GM20000 (cell line): ENCODE measurements at places on chromosomes 12 and 14.
A peak's percentile ranks its signal among the peaks of the same experiment; 100 is the strongest.

DNA sequence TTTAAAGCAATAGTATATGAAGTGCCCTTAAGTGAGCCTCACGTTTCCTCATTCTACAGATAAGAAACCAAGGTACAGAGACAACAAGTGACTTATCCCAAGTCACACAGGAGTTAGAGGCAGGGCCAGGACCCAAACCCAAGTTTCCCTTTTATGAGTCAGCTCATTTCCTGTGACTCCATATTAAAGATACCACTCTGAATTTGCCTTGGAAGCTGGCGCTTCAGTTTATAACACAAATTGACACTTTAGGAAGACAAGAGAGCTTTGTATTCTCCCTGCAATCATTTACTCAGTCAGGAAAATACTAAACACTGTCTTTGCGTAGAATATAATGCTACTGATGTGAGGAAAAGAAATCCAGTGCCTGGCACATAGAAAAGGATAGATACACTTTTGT is 43.2 kb downstream of the MYBPC1 start:
- no peak for DNase-seq

- no peak for DNase-seq
Observed at GRCh38 chr14:73465823-73466532, 7.6 kb upstream of the NUMB start.

- no peak for DNase-seq
Observed at GRCh38 chr12:76866726-76867125, 12.1 kb downstream of the CSRP2 start.

GRCh38 chr12:16891673-16892072 is 285.7 kb upstream of the LMO3 start:
- DNase-seq = no peak

GRCh38 chr12:15575671-15576541 is 213.3 kb downstream of the EPS8 start:
- DNase-seq = no peak

GRCh38 chr12:131673888-131674257 is 37.0 kb upstream of the SFSWAP start:
- no peak for DNase-seq

DNA sequence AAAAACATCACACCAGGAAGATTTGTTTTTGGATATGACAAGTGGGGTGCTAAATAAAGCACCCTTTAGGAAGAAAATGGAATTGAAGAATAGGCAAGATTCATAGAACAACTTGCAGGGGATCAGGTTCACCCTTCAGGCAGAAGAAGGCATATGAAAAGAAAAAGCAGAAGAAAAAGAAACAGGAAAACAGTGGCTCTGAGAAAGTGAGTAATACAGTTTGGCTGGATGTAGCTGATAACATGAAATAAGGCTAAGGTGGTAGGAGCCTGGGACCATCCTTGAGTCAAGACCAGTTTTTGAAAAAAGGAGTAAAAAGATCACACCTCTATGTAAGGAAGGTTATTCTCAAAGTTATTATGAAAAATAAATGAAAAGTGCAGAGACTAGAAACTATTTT is 42.4 kb downstream of the TRIP11 start:
- DNase-seq = no peak

- DNase-seq = no peak
Observed at GRCh38 chr14:50985124-50985858, 41.0 kb upstream of the PYGL start.

GRCh38 chr12:27034607-27035293 is 12.4 kb downstream of the MED21 start:
- DNase-seq = no peak

DNA sequence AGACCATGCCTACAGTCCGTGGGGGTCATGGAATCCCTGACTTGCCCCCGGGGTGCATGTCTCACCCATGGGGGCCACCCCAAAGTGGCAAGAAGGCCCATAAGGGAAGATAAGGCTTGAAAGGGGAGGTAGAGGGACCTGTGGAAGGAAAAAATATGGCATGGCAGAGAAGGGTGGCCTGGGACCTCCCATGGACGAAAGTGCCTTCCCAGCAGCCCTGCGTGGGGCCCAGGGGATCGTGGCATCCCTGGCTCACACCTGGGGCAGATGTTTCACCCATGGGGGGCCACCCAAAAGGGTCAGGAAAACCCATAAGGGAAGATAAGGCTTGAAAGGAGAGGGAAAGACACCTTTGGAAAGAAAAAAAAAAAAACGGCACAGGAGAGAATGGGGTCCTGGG is 264.6 kb downstream of the ALG10 start:
- no peak for DNase-seq

DNA sequence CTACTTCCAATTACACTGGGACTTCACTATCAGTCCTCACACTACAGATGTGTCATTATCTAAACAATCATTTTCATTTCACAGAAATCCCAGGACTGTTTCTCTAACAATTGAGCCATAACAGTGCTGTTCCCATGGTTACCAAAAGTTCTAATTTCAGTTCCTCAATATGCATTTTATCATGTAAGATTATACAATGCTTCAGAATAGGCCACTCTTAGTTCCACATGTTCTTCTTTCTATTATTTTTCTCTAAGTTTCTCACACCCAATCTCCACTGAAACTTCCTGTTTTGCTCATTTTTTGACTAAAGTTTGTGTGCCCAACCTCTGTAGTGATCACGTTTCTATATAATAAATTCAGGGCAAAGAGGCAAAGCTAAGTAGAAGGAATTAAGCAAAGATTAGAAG is 185.8 kb downstream of the DUSP6 start:
- DNase-seq = peak; percentile 32

GRCh38 chr14:64186231-64187129 is 107.7 kb downstream of the ESR2 start:
- no peak for DNase-seq

DNA sequence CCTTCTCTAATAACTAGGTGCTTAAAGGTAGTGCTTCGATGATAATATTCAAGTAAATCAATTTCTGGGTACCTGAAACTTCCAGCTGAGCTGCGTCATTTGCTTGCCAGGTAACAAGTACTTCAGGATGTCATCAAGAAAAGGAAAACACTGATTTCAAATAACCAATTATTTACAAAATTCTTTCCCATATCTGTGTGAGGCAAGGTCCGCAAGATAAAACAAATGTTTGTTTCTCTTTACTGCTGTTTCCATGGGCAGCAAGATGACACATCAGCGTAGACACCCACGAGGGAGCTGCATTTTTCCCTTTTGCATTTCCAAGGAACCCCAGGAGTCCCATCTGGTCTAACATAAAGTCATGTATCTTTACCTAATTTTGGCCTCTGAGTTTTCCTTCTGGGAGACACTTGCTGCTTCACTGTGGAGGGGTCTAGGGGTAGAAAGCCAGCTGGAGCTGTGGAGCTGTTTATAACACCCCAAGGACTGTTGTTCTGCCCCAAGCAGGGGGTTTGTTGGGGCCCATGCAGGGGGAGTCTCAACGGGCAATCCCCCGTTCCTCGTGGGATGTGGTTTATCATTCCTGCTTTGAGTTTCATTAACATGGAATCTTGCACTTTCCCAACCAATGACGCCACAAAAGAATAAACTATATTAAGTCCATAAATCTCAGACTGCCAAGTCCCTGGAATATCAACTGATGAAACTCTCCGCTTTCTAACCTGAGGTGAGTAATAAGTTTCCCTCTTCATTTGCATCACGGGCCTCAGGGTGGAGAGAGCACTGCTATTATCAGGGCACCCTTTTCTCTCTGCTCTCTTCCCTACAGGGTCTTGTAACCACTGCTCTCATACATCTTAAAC is 112.8 kb upstream of the PELI2 start:
- DNase-seq = no peak

DNA sequence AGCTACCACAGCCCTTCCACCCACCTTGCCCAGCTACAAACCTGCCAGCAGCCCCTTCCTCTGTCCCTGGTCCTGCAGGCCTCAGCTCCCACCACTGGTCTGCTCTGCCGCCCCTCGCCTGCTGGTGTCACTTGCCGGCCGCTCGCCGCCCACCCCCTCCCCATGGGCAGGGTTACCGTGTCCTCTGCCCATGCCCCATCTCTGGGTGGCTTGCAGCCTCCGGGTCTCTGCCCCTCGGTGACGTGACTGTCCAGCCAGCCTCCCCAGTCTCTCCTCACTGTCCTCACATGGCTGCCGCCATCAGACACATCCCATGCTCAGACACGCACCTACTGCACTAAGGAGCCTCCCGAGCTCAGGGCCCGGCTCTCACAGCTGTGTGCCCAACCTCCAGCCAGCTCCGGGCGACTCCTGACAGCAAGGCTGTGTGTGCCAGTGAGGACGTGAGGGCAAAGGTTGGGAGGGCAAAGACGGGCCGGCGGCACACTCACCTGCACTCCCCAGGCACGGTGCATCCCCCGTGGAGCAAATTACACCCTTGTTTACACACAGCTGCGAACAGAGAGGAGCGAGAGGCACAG is 13.4 kb downstream of the JAG2 start:
- DNase-seq = no peak

- no peak for DNase-seq
Observed at GRCh38 chr14:40410708-40411107, 978.5 kb upstream of the FBXO33 start.

DNA sequence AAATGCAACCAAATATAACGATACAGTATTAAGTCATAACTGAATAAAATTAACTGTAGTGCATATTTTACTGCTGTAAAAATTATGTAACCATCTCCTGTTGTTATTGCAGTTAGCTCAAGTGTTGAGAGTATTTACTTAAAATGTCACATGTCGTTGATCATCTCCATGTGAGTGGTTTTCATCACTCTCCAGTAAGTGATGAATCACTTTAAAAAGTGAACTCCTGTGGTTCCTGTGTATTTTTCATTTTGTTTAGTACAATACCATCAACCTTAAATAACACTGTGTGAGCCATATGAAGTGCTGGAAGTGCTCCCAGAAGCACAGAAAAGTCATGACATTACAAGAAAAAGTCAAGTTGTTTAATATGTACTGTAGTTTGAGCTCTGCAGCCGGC is 104.7 kb upstream of the SLCO1B1 start:
- no peak for DNase-seq

- no peak for DNase-seq
Observed at GRCh38 chr12:71999795-72000194, 61.1 kb downstream of the TPH2 start.

DNA sequence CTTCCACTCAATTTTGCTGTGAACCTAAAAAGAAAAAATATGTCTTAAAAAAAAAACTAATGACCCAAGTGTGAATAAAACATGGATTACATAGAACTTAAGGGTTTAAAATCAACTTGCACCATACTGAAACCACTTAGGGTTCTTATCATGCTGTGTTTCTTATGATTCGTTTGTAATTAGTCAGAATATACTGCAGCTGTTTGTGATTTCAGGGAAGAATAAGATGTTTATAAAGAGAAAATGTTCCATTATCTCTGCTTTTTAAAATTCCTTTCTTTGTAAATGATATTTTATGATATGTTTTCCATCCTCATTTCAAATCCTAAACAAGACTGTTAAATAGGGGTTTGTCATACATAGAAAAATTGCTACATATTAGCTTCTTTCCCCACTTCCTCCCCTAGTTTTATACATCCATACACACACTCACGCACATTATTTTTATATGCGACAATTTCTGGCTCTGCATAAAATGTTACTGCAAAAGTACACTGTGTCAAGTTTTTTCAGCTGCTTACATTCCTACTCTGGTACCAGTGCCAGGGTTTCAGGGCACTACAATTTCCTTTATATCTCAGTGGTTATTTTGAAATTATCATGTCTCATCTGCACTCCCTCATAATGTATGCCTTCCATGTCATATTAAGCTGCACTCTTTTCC is 275.2 kb upstream of the GARIN6 start:
- no peak for DNase-seq

DNA sequence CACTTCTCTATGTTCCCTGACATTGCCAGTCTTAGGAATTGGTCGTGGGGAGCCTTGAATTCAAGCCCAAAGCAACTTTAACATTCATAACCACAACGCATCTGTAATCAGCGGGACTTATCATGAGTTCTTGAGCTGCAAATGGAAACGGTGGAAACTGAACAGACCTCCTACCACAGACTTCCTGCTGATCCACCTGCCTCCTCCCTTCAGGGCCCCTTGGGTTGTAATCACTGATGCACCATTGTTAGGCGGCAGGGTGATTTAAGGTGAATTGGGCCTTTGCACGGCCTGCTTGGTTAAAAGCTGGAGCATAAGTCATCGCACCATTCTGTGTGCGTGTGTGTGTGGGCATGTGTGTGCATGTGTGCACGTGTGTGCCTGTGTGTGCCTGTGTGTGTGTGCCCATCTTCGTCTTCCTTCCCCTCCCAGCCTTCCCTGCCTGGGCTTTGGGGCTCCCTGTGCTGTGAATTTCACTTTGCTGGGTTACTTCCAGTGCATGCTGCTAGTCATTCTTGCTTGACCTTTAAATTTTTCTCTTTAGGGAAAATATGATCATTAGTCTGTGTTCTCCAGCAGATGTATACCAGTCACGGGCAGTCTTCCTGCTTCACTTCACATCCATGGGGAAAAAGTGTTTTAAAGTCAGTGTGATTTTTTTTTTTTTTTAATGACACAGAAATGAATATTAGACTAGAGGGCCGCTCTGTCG is 29.1 kb downstream of the CHST11 start:
- DNase-seq = peak; percentile 38

DNA sequence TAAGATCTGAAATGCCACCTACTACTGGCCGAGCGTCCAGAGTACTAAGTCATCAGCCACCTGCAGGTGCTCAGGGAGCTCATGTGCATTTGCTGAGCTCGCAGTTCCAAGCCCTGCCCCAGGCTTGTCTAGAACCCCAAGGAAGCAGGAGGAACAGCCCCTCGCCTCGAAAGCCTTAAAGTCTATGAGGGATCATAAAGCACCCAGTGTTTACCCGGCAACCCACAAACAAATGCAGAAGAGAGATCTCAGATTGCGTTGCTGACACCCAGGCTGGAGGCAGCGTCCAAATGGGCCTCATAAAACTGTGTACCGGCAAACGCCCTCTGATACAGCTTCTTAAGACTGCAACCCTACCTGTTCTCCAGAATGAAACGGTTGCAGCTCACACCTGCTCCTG is 6.8 kb downstream of the KDM2B start:
- no peak for DNase-seq

DNA sequence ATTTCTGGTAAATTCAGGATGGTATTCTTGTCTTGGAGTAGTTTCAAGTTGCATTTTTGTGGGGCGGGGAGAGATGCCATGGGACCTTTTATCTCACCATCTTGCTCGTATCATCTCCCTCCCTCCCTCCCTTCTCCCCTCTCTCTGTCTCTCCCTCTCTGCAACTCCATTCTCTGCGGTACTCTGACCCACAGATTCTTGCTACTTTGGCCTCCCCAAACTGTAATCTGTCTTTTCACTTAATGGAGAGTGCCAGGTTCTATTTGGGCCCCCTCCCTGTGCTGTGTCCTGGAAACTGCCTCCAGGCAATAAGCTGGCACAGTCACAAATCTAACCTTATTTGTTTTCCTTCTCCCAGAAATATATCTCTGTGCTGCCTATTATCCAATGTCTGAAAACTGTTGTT is 175.2 kb downstream of the PAWR start:
- no peak for DNase-seq

DNA sequence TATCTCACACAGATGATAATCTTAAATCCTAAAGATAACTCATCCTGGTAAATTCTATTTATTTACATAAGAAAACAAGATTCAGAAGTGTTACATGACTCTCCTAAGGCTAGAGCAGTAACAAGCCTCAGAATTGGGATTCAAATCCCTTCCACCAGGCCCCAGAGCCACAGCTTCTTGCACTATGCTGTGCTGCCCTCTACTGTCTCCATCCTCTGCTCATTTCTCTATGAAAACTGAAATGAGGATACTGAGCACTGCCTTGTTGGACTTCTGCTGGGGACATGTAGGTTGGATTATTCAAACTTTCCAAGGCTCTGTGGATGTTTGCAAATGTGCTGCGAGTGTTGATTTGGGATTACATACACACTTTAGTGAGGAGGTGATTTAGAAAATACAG is 23.5 kb upstream of the C12orf50 start:
- no peak for DNase-seq

GRCh38 chr14:72611506-72611905 is 282.4 kb downstream of the DPF3 start:
- DNase-seq = no peak
